Myometrial cell (primary cell): ENCODE measurements at places on chromosomes 6 and 20. TPM values are rescaled to one million over a fixed set of nuclear protein-coding genes. Genes with fewer than 3 reads are reported as not detected.

Gene CPXM1
- 6.4 and 10.1 TPM in 2 replicates for total RNA-seq

Gene HMGA1
- total RNA-seq: 749 and 849 TPM in 2 replicates

Gene PACRG
- total RNA-seq: not detected in 2 replicates

Gene INSM1
- total RNA-seq: not detected in 2 replicates

Gene TSPO2
- total RNA-seq: not detected in 2 replicates

Gene XKR7
- not detected in 2 replicates for total RNA-seq

Gene GABRR1
- total RNA-seq: not detected in 2 replicates

Gene ZSCAN9
- 4.9 and 6.4 TPM in 2 replicates for total RNA-seq

Gene PGK2
- total RNA-seq: not detected in 2 replicates

Gene THBS2
- total RNA-seq: 483 and 502 TPM in 2 replicates

Gene RNF5
- total RNA-seq: 48.2 and 69.5 TPM in 2 replicates

Gene ZNF165
- 0.18 and 1.2 TPM in 2 replicates for total RNA-seq

Gene CDH26
- under 0.01 TPM in 1 of 2 replicates, not detected in the other for total RNA-seq

Gene FAM217A
- total RNA-seq: not detected in 2 replicates

Gene C6orf132
- total RNA-seq: 3.0 and 6.9 TPM in 2 replicates

Gene GABRR2
- not detected in 2 replicates for total RNA-seq

Gene GNMT
- not detected in 2 replicates for total RNA-seq

Gene GSTA4
- total RNA-seq: 54.1 and 63.4 TPM in 2 replicates

Gene ZBP1
- total RNA-seq: not detected in 2 replicates

Gene RAB44
- total RNA-seq: not detected in 2 replicates

Gene OR2J3
- not detected in 2 replicates for total RNA-seq

Gene RBBP8NL
- total RNA-seq: not detected in 2 replicates

Gene KIF25
- total RNA-seq: 0.71 TPM in 1 of 2 replicates, not detected in the other

Gene ANKRD66
- not detected in 2 replicates for total RNA-seq

Gene ZBTB46
- total RNA-seq: 21.1 and 34.3 TPM in 2 replicates

Gene NKAPL
- total RNA-seq: 0.29 and 1.6 TPM in 2 replicates

Gene ANKEF1
- 0.53 and 0.86 TPM in 2 replicates for total RNA-seq

Gene ENPP1
- total RNA-seq: 5.5 and 6.7 TPM in 2 replicates

Gene HLA-DPB1
- 20.9 and 89.1 TPM in 2 replicates for total RNA-seq

Gene C2
- 1.4 and 2.0 TPM in 2 replicates for total RNA-seq

Gene SMOC2
- not detected in 2 replicates for total RNA-seq

Gene CALHM5
- 0.58 and 0.71 TPM in 2 replicates for total RNA-seq

Gene HLA-DRB1
- not detected in 2 replicates for total RNA-seq

Gene SYCP2L
- not detected in 2 replicates for total RNA-seq

Gene SLPI
- total RNA-seq: not detected in 2 replicates

Gene NRN1
- total RNA-seq: not detected in 2 replicates

Gene DEFB125
- total RNA-seq: not detected in 2 replicates

Gene DZANK1
- 2.0 and 2.3 TPM in 2 replicates for total RNA-seq

Gene PNLDC1
- total RNA-seq: 0.18 and 0.86 TPM in 2 replicates

Gene DLK2
- 0.86 and 2.3 TPM in 2 replicates for total RNA-seq

Gene OTOR
- not detected in 2 replicates for total RNA-seq

Gene TSBP1
- total RNA-seq: not detected in 2 replicates

Gene RNF8
- 23.7 and 32.9 TPM in 2 replicates for total RNA-seq

Gene ARMC12
- total RNA-seq: 0.86 and 0.89 TPM in 2 replicates

Gene FAM162B
- 3.2 and 7.8 TPM in 2 replicates for total RNA-seq

Gene RIPOR2
- 14.9 and 19.3 TPM in 2 replicates for total RNA-seq

Gene E2F1
- 7.4 and 7.5 TPM in 2 replicates for total RNA-seq

Gene FAM110A
- 11.2 and 11.3 TPM in 2 replicates for total RNA-seq

Gene MCHR2
- total RNA-seq: not detected in 2 replicates

Gene CDSN
- not detected in 2 replicates for total RNA-seq

Gene EYA4
- 2.9 and 5.7 TPM in 2 replicates for total RNA-seq

Gene ADA
- total RNA-seq: 9.0 and 9.8 TPM in 2 replicates
